Hematopoietic multipotent progenitor cell (in vitro differentiated cells): ENCODE measurements at places on chromosomes 7 and 10.

- DNase-seq, result no peak
Measured at GRCh38 chr7:34675749-34676374, 17.8 kb downstream of the NPSR1 start.

DNA sequence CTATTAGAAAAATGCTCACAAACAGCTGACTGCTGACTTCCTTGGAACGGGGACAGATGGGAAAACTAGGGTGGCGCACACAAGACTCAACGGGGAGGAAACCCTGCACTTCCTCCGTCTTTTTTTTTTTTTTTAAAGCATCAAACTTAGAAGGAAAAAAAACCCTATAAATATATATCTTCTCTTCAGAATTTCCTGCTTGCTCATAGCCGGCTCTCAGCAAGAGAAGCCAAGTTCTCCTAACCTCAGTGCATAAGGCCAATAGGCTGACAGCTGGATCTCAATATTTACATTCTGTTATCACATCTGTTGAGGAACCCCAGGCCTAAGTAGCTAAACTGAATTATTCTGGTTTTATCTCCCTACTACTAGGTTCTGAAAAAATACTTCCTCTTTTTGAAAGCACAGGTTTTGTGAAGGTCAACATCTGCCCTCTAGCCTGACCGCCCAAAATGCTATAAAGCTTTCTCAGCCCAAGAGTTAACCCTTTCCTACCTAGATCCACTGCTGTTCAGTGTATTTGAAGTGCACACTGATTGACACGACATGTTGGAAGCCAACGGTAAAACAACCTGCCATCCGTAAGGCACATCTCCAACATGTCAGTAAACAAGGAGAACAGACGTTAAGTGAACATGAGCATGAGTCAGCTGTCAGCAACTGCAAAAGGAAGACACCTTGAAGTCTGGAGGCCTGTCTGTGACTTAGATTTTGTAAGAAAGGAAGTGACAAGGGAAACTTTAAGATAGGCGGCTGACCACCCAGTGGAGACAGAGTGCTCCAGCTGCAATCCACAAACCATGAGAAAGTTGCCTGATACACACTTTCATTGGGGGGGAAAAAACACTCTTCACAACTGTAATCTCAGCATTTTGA lies 83.8 kb downstream of the EBLN1 start:
- no peak for DNase-seq

DNA sequence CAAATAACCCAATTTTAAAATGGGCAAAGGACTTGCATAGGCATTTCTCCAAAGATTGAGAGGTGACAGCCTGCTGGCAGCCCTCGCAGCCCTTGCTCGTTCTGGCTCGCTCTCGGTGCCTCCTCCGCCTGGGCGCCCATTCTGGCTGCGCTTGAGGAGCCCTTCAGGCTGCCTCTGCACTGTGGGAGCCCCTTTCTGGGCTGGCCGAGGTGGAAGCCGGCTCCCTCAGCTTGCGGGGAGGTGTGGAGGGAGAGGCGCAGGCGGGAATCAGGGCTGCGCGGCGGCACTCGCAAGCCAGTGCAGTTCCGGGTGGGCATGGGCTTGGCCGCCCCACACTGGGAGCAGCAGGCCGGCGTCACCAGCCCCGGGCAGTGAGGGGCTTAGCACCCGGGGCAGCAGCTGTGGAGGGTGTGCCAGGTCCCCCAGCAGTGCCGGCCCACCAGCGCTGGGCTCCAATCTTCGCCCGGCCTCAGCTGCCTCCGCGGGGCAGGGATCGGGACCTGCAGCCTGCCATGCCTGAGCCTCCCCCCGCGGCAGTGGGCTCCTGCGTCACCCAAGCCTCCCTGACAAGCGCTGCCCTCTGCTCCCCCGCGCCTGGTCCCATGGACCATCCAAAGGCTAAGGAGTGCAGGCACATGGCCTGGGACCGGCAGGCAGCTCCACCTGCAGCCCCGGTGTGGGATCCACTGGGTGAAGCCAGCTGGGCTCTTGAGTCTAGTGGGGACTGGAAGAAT lies 54.0 kb upstream of the GALNT17 start:
- DNase-seq, result no peak

DNA sequence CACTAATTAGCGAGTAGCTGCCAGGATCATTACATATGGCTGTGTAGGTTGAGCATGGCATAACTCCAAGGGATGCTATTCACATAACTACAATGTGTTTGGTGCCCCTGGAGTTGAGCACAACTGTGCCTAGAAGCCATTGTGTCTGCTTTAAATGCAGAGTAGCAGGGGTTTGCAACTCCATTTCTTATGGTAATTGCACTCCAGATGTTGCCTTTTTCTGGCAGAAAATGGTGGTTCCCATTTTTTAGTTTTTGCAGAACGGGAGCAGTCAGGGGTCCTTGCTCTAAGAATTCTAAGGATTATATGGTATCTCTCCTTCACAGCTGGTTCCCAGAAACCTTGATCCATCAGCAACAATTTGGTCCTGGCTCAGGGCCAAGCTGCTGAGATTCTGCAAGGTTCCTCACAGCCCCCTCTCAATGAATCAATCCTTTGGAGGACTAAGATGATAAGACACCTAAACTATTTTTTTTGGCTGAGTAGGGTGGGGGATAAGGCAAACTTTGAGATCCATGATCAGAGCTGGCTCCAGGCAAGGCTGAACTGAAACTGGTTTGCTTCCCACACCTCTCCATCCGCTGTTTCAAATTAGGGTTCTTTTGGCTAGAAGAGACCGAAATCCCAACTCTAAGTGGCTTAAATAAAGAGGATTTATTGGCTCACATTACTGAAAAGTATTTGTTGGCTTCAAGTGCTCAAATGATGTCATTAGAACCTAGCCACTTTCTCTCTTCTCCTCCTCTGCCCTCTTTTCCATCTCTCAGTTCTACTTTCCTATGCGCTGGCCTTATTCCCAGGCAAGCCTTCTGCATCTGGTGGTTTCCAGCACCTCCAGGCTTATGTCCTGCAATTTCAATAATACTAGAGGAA lies 97.5 kb upstream of the CCDC6 start:
- DNase-seq, result no peak

DNA sequence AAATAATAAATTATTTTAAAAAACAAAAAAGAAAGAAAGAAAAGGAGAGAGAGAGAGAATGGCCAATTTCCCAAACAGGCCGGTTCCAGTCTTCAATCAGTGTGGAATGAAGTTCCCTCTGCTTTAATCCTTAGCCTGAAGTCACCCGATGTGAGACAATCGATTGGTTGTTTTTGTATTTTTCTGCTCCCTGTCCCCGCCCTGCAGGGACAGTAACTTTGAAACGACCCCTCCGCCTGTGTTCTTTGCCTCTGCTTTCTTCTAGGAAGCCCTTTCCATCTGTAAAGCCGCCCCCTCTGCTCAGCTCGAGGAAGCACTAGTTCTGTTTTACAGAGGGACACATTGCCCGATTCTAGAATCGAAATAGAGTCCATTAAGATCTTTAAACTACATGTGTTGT lies 33.4 kb downstream of the FOXL3 start:
- no peak for DNase-seq

GRCh38 chr7:64184376-64184775 lies 22.6 kb upstream of the ZNF735 start:
- DNase-seq, result no peak

- DNase-seq, result no peak
Measured at GRCh38 chr10:105189463-105189800, 548.3 kb downstream of the SORCS3 start.

GRCh38 chr7:149783386-149784250 lies 10.2 kb upstream of the ZNF467 start:
- DNase-seq, result no peak

DNA sequence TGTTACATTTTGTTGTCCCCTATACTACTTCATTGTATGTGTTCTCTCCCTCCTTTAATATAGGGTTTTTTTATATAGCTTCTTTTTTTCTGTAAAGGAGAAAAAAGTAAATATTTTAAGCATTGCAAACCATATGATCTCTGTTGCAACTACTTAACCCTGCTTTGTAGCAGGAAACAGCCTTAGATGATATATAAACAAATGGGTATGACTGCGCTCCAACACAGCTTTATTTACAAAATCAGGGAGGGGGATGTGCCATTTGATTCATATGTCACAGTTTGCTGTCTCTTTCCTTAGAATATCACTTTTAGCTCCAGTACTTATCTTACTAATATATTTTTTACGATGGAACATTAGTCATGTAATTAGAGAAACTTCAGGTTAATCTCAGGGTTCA lies 155.2 kb upstream of the GNAI1 start:
- DNase-seq, result no peak

DNA sequence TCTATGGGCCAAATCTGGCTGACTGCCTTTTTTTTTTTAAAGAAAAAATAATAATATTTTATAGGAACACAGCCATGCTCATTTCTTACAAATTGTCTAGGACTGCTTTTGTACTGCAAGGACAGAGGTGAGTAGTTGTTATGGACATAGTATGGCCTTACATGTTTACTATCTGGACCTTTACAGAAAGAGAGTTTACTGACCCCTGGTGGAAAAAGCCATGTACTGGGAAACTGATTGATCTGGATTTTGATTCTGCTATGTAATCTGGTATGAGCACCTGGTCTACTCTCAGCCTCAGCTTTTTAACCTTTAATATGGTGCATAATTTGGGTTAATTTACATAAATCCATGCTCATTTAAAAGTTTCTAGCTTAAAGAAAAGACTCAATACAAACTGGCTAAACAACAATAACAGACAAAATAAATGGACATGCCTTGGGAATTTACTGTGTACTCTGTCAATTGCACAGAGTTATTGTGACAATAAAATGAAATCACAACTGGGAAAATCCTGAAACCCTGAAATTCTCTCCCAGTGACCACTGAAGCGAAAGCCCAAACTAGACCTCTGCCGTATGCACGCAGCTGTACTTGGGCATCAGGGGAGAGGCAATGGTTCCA lies 260.7 kb downstream of the BMPER start:
- DNase-seq, result peak; percentile 13

- DNase-seq, result no peak
Measured at GRCh38 chr10:10959666-10960065, 58.0 kb upstream of the CELF2 start.

GRCh38 chr10:110647136-110647430 lies 2.9 kb downstream of the RBM20 start:
- DNase-seq, result no peak

GRCh38 chr10:44278837-44279324 lies 106.0 kb downstream of the CXCL12 start:
- no peak for DNase-seq

DNA sequence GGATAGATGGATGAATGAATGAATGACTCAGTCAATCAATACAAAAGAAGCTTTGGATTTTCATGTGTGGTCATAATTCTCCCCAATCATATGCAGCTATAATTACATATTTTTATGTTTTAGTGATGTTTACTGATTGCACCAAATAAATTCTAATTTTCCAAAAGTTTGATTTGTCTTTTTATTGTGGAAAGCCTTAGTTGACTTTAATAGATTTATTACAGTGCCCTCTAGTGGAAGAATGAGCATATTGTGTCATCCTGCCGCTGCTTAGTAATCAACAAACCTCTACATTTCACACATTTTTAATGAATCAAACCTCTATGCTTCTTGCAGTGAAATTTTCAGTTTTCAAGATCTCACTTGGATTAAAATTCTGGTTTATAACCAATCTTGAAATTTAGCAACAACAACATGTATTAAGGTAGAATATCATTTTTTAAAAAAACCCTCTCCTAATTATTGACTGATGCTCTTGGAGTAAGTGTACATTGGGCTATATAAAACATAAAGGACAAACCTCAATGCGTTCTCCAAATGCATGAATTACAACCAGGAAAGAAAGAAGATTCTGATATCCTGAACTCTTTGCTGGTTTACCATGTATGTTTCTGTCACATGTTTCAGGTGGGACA lies 55.6 kb upstream of the PNLIP start:
- DNase-seq, result no peak

GRCh38 chr7:144408121-144408520 lies 4.6 kb upstream of the NOBOX start:
- no peak for DNase-seq

GRCh38 chr10:132005147-132005546 lies 23.4 kb upstream of the BNIP3 start:
- no peak for DNase-seq

- no peak for DNase-seq
Measured at GRCh38 chr10:16491933-16492332, 29.7 kb downstream of the C1QL3 start.

GRCh38 chr7:154564676-154565075 lies 438.2 kb downstream of the PAXIP1 start:
- DNase-seq, result no peak

GRCh38 chr10:113609704-113610108 lies 54.1 kb downstream of the NRAP start:
- no peak for DNase-seq

DNA sequence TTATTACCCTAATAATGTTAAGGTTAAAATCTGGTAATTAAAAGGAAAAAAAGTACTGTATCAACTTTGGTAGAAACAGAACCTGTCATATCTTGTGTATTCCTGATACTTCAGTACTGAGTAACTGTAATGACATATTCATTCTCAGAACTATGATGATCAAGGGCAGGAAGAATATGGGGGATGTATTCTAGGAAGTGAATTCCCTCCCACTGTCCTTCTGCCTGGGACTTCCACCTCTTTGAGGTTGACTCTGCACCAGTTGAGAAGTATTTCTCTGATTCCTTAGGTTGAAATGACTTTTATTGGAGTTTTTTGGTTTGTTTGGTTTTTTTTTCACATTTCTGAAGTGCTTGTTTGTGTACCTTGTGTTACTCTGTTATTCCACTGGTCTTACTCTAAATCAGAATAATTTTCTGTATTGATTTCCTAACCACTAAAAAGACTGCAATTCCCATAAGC lies 36.9 kb downstream of the WASL start:
- no peak for DNase-seq

DNA sequence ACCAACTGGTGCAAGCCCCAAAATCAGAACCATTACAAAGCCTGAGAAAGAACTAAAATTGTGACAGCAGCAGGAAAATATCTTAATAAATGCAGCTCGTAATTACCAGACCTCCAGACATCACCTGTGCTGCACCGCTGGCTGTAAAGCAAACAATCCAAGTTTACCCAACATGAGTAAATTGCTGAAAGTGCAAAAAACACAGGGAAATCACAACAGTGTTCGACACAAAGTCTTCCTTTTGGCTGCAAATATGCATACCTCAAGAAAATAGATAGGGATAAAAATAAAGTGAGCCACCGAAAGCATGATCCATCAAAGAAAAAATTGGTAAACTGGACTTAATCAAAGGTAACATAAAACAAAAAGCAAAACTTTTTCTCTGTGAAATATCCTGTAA lies 101.7 kb downstream of the SLC16A9 start:
- DNase-seq, result no peak

- DNase-seq, result no peak
Measured at GRCh38 chr10:128950916-128951275, 516.1 kb upstream of the MGMT start.
